ENCODE measurements at places on chromosomes 16 and 17.

- no peak for DNase-seq
Observed at GRCh38 chr17:43562679-43563599, 16.8 kb upstream of the ETV4 start.

DNA sequence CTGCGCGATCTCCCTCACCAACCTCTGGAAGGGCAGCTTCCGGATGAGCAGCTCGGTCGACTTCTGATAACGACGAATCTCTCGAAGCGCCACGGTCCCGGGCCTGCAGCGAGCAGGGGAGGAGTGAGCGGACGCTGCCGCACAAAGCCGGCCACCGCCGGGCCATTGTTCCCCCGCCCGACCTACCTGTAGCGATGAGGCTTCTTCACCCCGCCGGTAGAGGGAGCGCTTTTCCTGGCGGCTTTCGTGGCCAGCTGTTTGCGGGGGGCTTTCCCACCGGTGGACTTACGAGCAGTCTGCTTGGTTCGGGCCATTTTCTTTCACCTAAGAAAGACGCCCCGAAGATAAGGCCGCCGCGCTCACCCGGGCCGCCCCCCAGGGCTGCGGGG lies 5.8 kb upstream of the UNK start:
- no peak for DNase-seq

GRCh38 chr16:27822529-27822928 lies 241.0 kb downstream of the GSG1L start:
- no peak for DNase-seq

DNA sequence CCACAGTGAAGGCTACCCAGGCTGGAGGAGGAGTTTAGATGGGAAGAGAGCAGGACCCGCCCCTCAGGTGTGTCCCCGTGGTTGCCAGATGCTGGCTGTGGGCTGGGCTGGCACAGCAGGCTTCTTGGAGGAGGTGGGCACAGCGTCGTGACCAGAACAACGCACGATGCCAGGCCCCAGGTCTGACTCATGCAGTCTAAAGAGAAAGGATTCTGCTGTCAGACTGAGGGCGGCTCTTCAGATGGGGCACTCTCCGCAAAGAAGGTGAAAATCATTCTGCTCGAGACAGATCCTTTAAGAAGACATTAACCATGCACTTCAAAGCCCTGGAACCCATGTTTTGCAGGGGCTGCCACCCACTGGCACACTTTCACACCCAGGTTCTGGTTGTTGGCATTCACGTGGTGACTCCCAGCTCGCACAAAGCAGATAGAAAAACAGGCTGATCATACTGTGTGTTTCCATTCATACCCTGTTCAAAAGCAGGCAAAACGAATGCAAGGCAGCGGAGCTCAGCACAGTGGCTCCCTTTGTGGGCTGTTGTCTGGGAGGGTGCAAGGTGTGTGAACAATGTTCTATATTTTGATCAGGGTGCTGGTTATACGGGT lies 19.0 kb downstream of the CACNG4 start:
- DNase-seq: no peak

GRCh38 chr16:10806698-10807097 lies 11.9 kb downstream of the TVP23A start:
- DNase-seq: no peak

GRCh38 chr17:3501344-3501743 lies 25.5 kb downstream of the ASPA start:
- no peak for DNase-seq

- DNase-seq: no peak
Observed at GRCh38 chr16:11046382-11046931, 102.1 kb downstream of the CLEC16A start.

GRCh38 chr17:78257810-78258322 lies 26.4 kb downstream of the TMEM235 start:
- DNase-seq: peak; percentile 28

GRCh38 chr17:66466840-66467367 lies 164.5 kb downstream of the PRKCA start:
- peak; percentile 67 for DNase-seq

- DNase-seq: no peak
Observed at GRCh38 chr17:64182325-64183012, 52.5 kb upstream of the ERN1 start.

DNA sequence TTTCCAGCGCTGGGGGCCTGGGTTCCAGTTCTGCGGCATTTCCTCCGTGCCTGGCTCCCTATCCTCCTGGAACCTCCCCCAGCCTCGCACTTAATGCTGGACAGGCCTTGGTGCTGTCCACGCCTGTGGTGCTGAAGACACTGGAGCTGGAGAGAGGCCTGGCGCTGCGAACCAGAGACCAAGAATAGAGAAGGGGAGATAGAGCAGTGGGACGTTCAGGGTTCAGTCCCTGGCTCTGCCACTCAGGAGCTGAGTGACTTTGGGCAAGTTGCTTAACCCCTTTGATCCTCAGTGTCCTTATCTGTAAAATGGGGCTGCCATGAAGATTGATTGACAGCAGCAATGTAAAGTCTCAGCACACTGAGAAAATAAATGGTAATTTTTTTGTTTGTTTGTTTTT lies 11.9 kb downstream of the SBK1 start:
- no peak for DNase-seq

DNA sequence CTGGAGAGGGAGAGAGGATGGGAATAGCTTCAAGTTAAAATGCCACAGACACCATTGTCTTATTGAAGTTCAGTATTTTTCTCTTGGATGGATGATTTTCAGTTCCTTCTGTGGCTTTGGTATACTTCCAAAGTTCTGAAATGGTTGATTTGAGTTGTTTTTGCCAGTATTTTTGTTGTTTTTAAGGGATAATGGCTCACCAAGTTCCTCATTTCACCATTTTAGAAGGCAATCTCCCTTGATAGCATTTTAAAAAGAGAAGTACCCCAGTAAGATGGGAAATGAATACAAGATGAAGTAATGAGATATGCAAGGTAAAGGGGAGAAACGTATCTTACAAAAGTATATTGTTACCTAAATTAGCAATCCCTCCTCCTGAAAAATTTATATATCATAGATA lies 18.5 kb upstream of the SPDYE4 start:
- DNase-seq: no peak

DNA sequence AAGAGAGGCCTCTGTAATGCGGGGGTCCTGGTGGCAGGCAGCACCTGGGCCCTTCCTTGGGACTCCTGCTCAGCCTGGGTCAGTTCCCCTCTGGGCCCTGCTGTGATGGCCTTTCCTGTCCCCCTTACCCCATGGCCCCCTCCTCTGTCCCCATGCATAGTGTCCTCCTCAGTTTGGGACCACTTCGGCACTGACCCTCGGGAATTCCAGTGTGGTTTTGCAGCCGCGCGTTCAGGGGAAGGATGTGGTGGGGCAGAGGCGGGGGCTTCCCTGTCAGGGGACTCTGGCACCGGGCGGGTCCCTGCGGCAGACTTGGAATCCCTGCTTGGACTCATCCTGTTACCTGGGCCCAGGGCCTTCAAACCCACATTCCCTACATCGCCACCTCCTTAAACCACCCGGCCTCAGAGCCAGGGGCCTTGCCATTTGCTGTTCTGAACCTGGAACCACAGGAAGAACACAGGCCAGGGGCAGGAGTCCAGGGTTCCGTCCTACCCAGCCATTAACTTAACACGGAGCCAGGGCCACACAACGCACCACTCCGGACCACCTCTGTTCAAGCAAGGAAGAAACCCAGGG lies 31.4 kb upstream of the EIF1 start:
- DNase-seq: no peak

GRCh38 chr17:64732336-64733006 lies 70.4 kb upstream of the SMURF2 start:
- no peak for DNase-seq

- DNase-seq: no peak
Observed at GRCh38 chr16:25187491-25187795, 29.3 kb upstream of the AQP8 start.

DNA sequence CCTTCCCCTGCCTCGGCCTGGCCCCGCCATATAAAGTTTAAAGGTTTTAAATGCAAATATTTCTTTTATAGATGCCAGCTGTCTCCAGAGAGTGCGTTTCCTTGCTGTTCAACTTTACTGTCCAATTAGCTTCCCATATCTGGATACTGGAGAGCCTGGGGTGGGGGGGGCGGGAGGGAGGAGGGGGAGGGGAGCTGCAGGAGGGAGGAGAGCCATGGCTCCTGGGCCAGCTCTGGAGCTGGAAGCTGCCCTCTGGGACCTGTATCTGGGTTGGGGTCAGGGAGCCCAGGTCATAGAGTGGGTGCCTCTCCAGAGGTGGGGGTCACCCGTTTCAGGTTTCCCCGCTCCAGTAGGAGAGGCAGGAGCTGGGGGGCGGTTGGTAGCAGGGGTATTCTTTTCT lies 6.2 kb upstream of the GSE1 start:
- DNase-seq: no peak

DNA sequence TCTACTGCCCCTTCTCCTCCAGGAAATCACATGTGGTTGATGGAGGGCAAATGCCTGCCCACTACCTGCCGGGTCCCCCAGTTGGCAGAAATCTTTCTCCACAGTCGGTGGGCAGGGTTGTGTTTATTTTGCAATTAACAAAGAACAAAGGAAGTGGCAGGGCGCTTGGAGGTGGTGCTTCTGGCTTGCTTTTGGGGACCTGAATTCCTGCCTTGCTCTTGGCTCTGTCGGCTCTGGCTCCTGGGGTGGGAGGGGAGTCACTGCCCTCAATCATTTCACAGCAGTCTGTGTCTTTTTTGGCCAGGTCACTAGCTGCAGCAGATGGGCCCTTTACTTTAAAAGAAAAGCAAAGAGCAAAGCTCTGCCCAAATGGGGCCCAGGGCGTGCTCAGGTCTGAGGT lies 69.2 kb downstream of the C16orf78 start:
- DNase-seq: no peak

GRCh38 chr17:67246653-67247415 lies 1.8 kb upstream of the HELZ start:
- DNase-seq: peak; percentile 58

GRCh38 chr17:62847426-62847825 lies 39.3 kb upstream of the MARCHF10 start:
- no peak for DNase-seq

GRCh38 chr16:54145881-54146280 lies 140.7 kb downstream of the IRX3 start:
- DNase-seq: no peak

GRCh38 chr17:73757420-73757819 lies 113.2 kb upstream of the SDK2 start:
- DNase-seq: no peak

- DNase-seq: peak; percentile 12
Observed at GRCh38 chr16:21159281-21159951, 942 bp downstream of the LDAF1 start.

DNA sequence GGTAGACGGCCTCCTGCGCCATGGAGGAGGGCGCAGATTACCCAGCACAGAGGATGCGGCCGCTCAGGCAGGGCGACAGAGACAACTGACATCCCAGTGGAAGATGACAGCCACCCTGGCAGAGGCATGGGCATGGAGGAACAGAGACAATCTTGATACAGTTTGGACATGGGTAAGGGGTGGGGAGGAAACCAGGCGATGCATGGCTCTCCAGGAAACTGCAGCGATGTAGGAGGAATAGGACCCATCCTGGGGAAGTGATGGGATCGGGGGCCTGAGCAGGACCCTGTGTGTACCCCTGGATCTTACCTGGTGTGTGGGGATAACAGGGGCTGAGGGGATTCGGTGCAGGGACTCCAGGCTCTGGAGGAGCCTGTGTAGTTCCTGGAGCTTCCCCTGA lies 4.6 kb downstream of the OSBPL7 start:
- no peak for DNase-seq

GRCh38 chr17:32483451-32484019 lies 3.3 kb upstream of the CDK5R1 start:
- DNase-seq: peak; percentile 37

DNA sequence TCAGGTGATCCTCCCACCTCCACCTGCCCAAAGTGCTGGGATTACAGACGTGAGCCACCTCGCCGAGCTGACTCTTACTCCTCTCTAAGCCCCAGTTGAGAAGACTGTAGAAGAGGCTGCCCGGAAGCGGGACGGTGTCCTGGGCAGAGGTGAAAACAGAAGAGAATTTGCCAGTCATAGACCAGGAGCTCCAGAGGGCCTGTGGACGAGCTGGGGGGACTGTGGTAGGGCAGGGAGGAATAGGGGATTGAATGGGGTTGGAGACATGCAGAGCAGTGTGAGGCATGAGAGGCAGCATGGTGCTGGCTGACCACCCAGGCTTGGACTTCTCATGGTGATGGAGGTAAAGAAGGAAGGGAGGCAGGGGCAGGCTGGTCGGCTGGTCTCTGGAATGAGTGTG lies 17.1 kb upstream of the PHB1 start:
- DNase-seq: no peak

- no peak for DNase-seq
Observed at GRCh38 chr17:72714357-72714966, 378.0 kb downstream of the SLC39A11 start.

DNA sequence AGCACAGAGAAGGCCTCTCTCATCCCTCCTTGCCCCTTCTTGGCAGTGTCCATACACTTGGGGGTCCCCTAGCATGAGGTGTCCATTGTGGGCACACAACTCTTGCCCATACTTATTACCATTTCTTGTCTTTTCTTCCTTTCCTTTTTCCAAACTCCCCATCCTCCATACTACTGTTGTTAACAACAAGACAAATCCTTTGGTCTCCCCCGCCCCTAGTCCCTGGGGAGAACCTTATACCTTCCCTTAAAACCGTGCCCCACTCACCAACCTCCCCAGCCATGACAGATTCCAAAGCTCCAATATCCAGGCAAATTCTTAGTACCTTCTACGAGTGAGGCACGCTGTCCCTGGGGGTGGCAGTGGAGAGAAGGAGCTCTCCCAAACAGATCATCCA lies 82.9 kb downstream of the GAS7 start:
- DNase-seq: no peak

DNA sequence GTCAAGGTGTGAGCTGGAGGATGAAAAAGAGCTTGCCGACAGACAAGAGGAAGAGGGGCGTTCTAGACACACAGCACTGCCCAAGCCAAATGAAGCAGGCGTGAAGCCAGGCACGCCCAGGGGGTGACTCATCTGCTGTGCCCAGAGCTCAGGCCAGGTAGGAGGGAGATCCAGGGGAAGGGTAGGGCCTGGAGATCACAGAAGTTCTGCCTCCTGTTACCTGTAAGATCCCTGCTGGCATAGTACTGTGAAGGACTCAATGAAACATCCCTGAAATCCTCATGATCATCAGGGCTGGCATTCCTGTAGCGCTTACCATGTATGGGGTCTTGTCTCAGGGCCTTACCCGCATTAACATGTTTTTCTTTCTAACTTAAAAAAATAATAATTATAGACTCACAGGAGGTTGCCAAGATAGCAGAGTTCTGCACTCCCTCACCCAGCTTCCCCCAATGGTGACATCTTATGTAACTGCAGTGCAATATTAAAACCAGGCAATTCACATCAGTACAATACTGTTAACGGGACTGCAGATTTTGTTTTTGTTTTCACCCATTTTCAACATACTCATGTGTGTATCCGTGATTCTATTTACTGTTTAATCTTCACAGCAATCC lies 158.6 kb downstream of the XYLT1 start:
- DNase-seq: no peak
